Stimulated activated CD4-positive, alpha-beta T cell treated with anti-CD3 and anti-CD28 coated beads, Interleukin-1b, Interleukin-23, amount 100 ng/mL, for 1 hour (primary cell): ENCODE measurements at places on chromosomes 6 and 20.

GRCh38 chr6:16205377-16206144, 32.8 kb upstream of the GMPR start:
- no peak for DNase-seq

DNA sequence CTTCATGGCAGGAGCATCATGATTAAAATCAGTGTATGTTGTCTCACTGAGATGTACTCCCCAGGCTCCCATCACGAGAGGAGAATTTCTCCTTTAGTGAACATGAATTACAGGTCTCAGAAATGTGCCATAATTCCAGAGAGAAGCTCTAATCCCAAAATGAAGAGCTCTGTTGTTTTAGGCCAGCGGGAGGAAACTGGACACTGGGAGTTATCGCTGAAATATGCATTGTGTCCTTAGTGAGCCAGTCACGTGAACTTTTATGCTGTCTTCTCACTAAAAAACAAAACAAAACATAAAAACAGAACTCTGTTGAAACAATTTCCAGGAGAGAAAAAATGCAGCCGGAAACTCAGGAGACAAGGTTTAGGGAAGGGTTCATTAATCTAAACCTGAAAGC, 315.7 kb upstream of the NT5E start:
- DNase-seq = no peak

DNA sequence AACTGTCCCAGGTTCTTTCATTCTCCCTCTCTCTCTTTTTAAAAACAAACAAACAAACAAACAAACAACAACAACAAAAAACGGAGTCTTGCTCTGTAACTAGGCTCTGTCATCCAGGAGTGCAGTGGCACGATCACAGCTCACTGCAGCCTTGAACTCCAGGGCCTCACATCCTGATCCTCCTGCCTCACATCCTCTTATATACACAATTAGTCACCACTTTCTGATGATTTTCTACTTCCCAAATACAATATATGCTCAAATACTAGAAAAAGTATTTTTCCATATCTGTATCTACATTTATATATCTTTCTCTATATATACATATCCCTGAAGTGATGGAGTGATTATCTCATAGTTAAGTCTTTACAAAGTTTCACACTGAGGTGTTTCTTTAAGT, 170.7 kb downstream of the EPHA7 start:
- no peak for DNase-seq

GRCh38 chr6:130185658-130186057, 37.1 kb downstream of the SAMD3 start:
- no peak for DNase-seq

DNA sequence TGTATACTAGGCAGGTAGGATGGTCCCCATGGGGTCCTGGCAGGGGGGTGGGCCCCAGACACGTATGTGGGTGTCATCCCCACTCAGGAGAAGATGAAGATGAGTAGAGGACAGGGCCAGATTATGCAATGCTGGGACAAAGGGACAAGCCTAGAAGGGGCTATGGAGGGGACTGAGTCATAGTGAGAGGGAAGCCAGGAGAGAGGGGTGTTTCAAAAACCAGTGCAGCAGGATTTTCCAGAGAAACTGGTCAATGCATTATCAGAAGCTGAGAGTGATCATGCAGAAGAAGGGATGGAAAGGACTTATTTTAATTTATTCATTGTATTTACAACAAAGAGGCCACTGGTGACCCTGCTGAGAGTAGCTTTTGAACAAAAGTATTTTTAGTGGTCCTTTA, 74.0 kb downstream of the PPP1R3G start:
- DNase-seq = no peak

GRCh38 chr6:29750709-29751108, 27.5 kb downstream of the HLA-F start:
- no peak for DNase-seq

DNA sequence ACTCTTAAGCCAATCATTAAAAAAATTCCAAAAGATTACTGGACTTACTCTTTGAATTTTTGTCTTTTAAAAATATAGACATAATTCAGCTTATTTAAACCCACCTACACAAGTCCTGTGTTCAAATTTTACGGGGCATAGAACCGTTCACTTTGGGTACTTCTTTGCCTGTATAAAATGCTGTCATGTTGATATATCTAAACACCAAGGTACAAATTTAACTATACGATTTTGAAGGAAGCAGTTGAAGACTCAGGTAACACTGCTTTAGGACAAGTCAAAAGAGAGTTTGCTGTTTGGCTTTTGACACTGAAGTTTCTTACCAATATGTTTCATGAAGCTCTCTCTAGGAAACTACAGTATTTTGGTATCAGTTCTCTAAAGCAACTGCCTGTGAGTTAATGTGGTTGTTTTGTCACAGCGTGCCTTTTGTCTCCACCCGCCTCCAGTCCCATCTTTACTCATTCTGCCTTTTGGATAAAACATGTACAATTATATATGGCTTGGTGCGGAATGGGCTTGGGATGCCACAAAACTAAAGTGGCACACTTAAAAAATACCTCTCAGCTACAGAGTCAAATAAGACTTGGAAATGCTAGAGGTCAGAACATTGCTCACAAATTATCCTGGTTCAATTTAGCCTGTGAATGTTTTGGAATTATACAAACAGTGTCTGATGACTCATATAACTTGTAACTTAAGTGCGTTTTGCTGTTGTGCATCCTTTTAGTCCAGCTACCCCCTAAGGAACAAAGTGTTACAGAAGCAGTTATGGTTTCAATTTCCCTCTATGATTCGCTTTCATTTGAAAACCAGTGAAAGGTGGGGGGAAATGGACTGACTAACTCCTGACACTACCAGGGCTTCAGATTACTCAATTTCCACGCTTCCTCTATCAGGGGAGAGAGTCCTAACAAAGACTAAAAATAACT, 38.7 kb downstream of the RGS17 start:
- DNase-seq = no peak

DNA sequence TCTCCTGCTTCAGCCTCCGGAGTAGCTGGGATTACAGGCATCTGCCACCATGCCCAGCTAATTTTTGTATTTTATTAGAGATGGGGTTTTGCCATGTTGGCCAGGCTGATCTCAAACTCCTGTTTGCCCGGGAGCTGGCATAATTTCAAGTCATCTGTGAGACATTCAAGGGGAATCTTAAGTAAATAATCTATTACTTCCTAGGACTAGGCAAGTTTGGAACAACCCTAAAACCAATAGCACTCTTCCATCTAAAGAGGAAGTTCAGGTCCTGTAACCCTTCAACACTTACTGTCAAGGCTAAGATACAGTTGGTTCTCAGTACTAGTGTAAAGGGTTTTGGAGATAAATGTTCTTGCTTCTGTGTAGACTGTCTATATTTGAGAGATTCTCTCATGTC, 267.8 kb upstream of the IRAK1BP1 start:
- no peak for DNase-seq

DNA sequence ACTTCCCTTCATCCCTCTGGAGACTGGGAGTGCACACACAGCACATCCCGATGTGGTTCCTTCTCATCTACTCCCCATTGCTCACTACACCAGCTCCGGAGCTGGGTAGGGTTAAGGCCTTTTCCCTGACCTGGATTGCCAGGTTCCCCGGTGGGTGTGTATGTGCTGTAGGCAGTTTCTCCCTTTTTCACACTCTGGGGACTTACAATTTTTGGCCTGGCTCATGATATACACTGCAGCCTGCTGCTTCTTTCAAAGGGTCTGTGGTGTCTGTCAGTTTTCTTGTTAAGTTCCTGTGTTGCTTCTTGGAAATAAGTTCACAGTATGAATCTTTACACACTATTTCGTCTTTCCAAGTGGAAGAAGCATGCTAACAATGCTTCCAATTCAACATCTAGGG, 405.5 kb downstream of the UTRN start:
- DNase-seq = no peak

GRCh38 chr20:2394411-2395055, 13.8 kb downstream of the TGM6 start:
- no peak for DNase-seq

- DNase-seq = no peak
Observed at GRCh38 chr6:84667252-84668213, 96.9 kb downstream of the TBX18 start.

DNA sequence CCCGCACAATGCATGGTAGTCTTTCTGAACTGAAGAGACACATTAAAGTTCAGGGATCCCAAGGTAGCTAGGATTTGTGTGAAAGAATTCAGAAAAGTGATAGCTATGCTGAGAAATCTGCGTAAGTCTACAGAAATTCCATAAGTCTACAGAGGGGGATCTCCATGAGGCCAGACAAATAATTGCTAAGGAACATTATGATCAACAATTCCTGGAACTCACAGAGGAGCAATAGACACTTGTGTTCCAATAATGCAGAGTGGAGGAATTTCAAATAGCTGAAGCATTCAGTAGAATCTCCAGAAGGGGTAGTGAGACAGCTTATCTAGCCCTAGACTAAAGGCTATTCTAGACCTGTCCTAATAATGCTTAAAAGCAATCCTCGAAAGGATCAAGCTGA, 315.7 kb upstream of the ECI2 start:
- no peak for DNase-seq

GRCh38 chr6:64973142-64973541, 733.9 kb downstream of the EYS start:
- no peak for DNase-seq

GRCh38 chr6:112173221-112173804, 81.1 kb downstream of the LAMA4 start:
- DNase-seq = no peak

GRCh38 chr6:108589244-108589791, 28.6 kb downstream of the FOXO3 start:
- DNase-seq = no peak

DNA sequence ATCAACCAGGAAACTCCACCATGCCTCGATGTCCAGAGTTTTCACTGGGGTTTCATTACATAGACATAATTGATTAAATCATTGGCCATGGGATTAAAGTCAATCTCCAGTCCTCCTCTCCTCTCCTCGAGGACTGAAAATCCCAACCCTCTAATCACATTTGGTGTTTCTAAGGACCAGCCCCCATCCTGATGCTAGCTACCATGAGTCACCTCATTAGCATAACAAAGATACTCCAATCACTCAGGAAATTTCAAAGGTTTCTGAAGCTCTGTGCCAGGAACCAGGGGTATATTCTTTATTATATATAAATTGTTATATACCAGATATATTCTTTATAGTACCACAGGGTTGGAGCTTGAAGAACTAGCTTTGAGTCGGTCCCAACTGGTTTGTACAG, 212.9 kb upstream of the PRND start:
- no peak for DNase-seq

GRCh38 chr20:36548704-36549627, 7.6 kb downstream of the MYL9 start:
- no peak for DNase-seq

- DNase-seq = no peak
Observed at GRCh38 chr6:98547151-98547550, 287.2 kb upstream of the POU3F2 start.

GRCh38 chr6:75431379-75431778, 62.2 kb downstream of the FILIP1 start:
- no peak for DNase-seq

GRCh38 chr6:45206793-45207492, 121.2 kb upstream of the RUNX2 start:
- DNase-seq = no peak

DNA sequence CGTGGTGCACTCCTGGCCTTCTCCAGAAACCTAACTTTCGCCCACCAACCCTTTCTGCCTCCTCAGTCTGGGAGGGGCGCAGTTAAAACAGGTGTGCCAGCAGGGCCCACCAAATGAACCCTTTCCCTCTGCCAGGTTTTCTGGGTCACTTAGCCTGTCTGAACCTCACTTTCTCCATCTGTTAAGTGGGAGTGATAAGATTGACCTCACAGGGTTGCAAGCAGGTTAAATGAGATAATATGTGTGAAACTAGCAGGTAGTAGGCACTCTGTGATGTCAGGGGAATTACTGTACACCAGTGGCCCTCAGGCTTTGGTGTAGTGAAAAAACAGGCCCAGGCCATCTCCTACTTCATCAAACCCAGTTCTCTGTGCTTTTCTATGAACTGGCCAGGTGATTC, 14.1 kb downstream of the BNIP5 start:
- DNase-seq = no peak

- DNase-seq = no peak
Observed at GRCh38 chr6:165807249-165807960, 144.4 kb upstream of the PDE10A start.

DNA sequence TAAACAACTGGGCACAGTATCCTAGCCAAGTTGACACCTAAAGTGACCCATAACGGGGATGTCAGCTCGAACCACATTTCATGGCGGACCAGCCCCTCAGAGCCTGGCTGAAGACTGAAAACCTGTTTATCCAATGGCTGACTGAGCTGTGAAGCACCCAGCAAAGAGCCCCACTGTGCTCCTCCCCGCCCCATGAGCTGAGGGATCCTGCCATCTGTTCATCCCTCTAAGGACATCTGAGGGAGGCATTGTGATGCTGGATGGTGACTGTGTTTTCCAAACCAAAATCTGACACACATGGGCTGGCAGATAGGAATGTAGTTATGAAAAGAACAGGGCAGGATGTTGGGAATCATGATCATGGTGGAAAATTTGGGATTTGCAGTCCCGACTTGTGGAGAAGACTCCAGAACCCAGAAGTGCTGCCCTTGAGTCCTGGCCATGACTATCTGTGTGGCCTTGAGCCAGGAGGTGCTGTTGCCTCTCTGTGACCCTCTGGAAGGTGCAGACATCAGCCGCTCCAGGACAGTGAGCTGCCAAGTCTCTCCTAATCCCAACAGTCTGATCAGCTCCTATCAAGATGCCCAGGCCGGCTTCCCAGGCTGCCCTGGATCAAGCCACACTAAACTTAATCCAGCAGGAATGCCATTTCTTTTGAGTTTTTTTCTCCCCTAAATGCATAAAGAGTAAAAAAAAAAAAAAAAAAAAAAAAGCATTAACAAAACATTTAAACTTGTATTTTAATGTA, 5.7 kb downstream of the EDN3 start:
- DNase-seq = no peak

- no peak for DNase-seq
Observed at GRCh38 chr20:35887393-35888064, 66.8 kb downstream of the SCAND1 start.

- no peak for DNase-seq
Observed at GRCh38 chr6:52929321-52930164, 20.0 kb upstream of the GSTA3 start.

- no peak for DNase-seq
Observed at GRCh38 chr20:15155848-15156401, 818.5 kb upstream of the FLRT3 start.

GRCh38 chr20:62769346-62770071, 26.8 kb upstream of the MRGBP start:
- no peak for DNase-seq

GRCh38 chr20:34282041-34282440, 21.1 kb downstream of the AHCY start:
- no peak for DNase-seq

DNA sequence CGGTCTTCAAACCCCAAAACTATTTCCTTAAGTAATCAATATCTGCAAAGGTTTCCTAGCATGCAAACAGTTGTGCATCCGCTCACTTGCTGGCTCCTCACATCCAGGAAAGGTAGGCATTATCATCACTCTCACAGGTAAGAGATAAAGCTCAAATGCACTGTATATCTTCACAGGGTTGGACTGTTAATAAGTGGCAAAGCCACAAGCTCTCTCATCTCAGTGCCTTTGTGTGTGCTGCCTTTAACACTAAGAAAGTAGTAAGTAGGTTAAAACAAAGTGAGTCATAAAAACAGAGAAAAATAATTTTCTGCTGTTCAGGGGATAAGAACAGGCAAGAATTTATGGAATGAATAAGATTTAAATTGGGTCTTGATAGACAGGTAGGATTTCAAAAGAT, 21.3 kb downstream of the MAN1A1 start:
- no peak for DNase-seq

GRCh38 chr6:26205161-26205624, 118.0 kb downstream of the HFE start:
- no peak for DNase-seq

GRCh38 chr6:79762370-79762769, 131.2 kb downstream of the SH3BGRL2 start:
- DNase-seq = no peak
